ENCODE measurements at places on chromosomes 5 and 9.

DNA sequence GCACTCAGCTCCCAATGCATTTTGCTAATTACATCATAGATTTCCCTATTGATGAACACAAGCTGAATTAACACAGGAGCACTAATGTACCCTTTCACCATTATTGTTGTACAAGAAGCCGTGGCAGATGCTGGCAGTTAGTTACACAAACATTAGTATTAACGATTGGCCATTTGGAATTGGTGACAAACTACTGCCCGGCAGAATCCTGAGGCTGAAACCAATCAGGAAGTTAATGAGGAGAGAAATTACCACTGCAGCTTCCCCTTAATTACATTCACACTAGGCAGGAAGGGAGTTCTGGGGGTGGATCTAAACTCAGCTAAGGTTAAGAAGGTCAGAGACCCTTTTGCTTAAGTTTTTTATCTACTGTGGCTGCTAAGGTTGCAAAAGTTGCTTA lies 9.6 kb upstream of the DMRT3 start:
- DNase-seq: no peak

GRCh38 chr5:6941631-6942030 lies 228.4 kb downstream of the TENT4A start:
- DNase-seq: no peak

- DNase-seq: no peak
Observed at GRCh38 chr9:89742660-89743059, 137.8 kb downstream of the GADD45G start.

DNA sequence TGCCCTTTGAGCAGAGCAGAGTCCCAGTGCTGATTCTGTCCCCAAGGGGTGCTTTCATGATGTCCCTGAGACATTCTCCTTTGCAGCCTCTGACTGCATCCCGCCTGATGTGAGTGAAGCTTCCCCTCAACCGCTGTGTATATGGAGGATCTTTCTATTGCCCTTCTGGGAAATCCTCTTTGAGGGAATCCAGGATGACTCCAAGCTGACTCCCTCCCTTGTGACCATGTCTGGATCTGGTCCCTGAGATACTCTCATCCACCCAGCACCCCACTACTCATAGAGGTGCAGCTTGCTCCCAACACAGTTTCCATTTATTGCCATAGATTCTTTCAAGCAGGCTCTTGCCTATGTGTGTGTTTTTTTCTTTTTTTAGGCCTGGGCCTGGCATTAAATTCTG lies 216.5 kb downstream of the SEC61B start:
- no peak for DNase-seq

DNA sequence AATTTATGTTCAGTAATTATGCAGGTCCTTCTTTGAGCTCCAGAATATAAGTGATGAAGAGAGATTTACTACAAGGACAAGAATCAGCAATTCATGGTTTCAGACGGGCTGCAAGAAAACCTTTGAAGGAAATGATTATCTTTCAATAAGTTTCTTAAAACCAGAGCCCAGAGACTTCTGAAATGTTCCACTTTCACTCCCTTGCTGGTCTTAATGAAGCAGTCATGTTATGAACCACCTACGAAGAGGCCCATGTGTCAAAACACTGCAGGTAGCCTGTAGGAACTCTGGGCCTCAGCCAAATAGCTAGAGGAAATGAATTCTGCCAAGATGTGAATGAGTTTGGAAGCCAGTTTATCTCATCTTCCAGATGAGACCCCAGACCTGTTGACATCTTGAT lies 505.9 kb upstream of the MEF2C start:
- no peak for DNase-seq

- DNase-seq: no peak
Observed at GRCh38 chr9:136249877-136250559, 4.4 kb upstream of the QSOX2 start.

DNA sequence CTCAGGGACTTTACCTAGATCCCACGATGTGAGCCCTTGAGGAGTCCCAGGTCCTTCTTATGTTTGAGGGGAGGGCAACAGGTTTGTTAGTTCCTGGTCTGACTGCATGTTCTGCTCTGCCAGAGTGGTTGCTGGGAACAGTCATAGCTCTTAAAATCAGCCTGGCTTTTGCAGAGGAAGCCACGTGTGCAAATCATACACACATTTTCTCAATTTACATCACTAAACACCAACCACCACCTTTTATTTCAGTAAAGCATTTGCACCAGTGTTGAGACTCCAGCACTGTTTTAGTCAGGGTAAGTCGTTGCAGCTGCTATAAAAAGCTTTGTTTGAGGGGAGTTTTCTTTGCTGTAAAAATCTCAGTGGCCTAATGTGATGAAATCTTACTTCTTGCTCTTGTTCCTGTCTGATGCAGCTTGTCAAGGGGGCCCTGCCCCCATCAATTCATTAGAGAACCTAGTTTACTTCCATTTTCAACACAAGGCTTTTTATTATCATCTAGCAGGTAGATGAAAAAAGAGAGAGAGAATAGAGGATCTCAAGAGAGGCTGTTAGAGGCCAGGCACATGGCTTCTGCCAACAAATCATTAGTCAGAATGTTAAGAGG lies 70.3 kb upstream of the VCAN start:
- no peak for DNase-seq

- DNase-seq: no peak
Observed at GRCh38 chr9:75046725-75047345, 18.7 kb upstream of the CARNMT1 start.

DNA sequence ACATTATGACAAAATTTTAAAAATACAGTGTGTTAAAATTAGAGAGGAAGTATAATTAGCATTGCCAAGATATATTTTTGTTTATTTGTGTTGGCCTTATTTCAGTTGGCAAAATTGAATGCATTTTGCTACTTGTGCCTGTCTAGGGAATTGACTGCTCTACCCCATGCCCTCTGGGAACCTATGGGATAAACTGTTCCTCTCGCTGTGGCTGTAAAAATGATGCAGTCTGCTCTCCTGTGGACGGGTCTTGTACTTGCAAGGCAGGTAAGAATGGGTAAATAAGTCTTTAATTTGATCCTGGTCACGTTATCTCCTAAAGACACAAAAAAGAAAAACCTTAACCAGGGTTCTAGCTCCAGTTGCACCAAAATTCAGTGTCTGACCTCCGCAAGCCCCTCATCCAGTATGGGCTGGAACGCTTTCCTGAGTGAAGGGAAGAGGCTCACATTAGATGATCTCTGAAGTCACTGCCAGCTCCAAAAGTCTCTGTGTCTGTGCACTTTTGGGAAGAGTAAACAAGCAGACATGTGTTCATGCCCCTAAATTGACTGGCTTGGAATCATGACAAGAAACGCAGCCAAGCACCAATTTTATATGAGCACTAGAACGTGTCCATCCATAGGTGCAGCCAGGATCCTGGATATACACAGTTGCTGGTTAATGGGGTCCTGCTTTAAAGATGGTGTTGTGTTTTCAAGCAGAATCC lies 98.3 kb upstream of the PRRC1 start:
- DNase-seq: no peak

- no peak for DNase-seq
Observed at GRCh38 chr9:17491780-17492179, 87.1 kb upstream of the SH3GL2 start.

DNA sequence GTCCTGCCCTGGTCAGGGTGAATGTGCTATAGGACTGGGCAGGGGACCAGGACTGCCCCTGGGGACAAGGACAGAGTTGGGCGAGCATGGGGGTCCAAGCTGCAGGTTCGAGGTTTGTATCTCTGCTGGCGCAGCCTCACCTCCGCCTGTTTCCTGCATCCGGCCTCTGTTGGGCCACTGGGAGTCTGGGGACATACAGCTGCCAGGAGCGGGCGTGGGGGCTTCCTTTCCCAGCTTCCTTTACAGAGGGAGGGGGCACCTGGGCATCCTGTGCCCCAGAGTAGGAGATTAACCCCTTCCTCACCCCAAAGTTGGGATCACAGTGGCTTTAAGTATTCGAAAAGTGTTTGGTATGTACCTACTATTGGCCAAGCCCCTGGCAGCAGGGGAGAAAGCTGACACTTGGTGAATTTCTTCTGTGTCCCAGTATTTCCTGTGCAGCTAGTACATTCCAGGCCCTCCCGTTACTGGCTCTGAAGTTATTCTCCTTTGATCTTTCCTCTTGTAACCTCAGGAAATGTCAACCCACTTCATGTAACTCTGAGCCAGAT lies 19.0 kb downstream of the OLFML2A start:
- no peak for DNase-seq

DNA sequence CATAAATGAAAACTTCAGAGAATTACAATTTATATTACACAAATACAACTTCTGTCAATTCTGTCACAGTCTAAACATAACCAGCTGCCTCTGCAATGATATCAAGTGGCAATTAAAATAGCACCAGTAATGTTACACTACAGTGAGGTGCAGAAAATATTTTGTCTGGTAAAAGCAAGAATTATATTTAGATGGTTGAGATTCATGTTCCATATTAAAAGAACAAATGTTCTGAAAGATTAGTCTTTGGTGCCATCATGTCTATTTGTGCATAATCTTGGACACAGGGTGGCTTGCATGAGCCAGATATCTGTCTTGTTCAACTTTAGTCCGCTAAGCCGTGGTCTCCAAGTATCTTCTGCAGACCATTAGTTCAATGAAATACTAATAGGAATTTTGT lies 29.0 kb upstream of the PRR16 start:
- DNase-seq: no peak

- no peak for DNase-seq
Observed at GRCh38 chr5:66351813-66352212, 207.7 kb downstream of the SREK1 start.

- no peak for DNase-seq
Observed at GRCh38 chr9:111154081-111154562, 115.9 kb upstream of the LPAR1 start.

DNA sequence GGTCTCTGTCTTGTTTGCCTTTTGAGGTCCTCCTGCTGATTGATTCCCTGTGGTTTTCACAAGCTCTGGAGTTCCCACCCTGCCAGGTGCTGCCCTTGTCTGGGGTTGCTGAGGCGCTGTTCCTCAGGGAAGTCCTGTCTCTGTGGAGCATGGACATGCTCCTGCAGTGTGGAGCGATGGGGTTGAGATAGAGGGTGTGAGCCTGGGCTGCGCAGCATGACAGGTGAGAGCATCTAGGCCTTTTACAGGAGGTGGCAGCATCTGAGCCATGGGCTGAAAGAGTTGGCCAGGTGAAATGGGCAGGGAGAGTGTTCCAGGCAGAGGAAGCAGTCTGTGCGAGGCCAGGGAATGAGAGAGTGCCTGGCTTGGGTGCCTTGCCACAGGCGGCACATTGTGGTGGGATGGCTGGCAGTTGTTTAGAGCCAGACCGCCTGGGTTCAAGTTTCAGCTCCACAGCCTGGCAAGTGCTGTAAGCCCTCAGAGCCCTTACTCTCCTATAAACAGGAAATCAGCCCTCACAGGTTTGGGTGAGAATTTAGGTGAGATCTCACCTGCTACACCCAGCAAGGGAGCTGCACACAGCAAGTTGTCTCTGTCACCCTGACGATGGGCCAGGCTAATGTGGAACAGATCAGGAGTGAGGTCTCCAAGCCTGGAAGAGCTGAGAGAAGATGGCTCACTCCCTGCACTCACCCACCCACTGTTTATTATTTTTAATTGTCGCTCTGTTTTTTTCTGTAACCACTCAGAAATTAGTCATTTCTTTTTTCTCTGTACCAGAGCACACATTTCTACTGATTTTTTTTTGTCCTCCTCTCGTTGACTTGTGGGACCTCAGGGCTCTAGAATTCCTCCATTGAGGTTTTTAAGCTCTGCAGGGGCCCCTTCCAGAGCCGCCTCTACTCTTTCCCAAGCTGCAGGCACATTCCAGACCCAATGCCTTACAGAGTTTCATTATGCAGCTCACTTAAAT lies 19.6 kb downstream of the TCOF1 start:
- no peak for DNase-seq

DNA sequence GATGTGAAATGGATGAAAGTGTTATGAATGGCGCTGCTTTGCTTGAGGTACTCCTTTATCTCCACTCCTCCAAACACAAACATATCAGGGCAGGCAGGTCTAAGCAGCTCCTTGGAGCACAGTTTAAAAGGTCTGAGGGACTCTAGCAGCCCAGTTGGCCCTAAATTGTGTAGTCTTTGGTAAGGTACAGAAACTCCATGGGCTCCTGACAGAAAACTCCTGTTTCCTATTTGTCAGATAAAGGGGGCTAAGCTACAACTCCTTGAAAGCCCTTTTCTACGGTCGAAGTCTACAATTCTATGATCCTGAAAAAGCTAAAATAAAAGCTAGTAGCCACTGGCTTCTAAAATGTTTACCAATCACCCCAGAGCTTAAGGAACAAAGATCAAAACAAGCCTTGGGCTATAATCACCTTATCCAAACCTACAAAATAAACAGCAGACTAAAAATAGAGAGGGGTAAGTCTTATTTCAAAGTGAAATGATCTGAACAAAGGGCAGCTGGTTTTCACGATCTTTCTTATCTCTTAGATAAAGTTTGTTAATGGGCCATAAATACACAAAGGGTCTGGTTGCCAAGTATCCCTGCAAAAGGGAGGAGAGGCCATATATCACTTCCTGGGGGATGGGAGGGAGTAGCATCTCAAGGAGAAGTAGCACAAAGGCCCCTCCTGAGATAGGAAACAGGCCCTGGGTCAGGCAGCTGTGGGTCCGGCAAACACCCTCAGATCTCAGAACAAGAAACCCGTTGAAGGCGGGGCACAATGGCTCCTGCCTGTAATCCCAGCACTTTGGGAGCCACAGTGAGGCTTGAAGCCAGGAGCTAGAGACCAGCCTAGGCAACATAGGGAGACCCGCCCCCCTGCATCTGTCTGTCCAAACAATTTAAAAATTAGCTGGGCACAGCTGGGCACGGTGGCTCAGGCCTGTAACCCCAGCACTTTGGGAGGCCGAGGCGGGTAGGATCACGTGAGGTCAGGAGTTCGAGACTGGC lies 28.3 kb upstream of the DENND4C start:
- DNase-seq: no peak

DNA sequence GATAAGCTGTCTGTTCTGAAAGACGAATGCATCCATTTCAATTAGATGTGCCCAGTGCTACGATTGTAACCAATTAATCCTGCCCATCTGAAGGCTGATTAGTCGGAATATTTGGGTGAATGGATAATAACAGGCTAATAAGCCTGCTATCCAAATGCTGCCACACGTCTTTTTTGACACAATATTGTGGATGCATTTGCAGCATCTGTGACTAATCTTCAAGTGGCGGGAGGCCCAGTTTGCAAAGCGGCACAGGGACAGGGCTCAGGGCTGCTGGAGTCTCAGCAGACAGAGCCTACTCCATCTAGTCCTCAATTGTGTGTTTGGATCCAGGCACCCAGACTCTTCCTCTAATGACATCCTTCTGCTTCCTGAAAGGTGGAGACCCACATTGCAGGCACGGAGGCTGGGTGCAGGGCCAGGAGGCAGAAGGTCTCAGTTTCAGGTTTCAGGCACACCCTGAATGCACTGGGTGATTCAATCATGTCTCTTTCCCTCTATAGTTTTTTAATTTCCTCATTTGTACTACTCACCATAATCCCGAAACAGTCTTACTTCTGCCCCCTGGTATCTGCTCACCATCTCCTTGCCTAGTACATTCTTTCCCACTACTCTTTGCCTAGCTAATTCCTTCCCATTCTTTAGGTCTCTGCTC lies 169.6 kb downstream of the ASTN2 start:
- DNase-seq: no peak

GRCh38 chr5:6419340-6419852 lies 29.3 kb upstream of the UBE2QL1 start:
- no peak for DNase-seq

GRCh38 chr9:33885948-33886347 lies 69.0 kb downstream of the UBE2R2 start:
- no peak for DNase-seq

GRCh38 chr9:21096172-21096900 lies 18.6 kb upstream of the IFNB1 start:
- peak; percentile 25 for DNase-seq
